ENCODE measurements at places on chromosomes 13 and 19.
A peak's percentile ranks its signal among the peaks of the same experiment; 100 is the strongest.

- DNase-seq = no peak
These were observed 519.9 kb upstream of the SPRY2 start for GRCh38 chr13:80860845-80861244.

DNA sequence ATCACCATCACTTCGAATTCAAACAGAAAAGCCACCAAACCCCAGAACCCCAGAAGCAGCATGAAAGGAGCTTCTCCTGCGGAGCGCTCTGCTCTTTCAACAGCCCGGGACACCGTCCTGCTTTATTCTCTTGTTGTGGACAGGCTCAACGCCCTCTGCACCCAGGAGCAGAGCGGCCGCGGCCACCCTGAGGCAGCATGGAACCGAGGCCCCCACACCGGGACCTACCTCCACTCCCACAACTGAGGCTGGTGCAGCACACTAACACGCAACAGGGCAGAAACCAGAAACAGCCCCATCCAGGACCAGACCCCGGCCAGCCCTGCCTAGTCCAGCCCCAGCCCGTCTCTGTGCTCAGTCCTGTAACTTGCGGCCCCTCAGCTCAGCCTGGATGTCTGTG is 7.2 kb downstream of the AP3D1 start:
- no peak for DNase-seq

GRCh38 chr13:111020546-111020945 is 94.6 kb upstream of the ARHGEF7 start:
- no peak for DNase-seq

DNA sequence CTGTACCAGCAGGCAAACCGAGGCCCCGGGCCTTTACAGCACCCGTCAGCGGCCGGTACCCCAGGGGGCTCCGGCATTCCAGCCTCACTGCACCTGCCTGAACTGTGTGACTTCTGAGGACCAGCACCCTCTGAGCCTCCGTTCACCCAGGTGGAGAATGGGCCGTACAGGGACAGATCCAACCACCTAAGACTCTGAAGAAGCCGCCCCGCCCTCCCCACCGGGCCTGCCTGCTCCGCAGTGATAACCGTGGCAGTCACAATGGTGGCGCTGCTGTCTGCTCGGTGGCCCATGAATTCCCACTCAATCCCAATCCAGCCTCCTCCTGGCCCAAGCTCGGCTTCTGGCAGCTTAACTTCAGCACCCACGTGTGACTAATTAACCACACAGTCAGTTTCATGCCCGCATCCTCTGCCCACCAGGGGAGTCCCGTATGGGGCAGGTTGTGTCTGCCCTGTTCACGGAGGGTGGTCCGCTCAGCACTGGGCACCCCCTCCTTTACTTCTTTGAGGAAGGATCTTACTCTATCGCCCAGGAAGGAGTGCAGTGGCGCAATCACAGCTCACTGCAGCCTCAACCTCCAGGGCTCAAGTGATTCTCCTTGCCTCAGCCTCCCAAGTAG is 3.4 kb downstream of the TCF3 start:
- DNase-seq = peak; percentile 86

- DNase-seq = no peak
These were observed 735 bp upstream of the FLT1 start for GRCh38 chr13:28495538-28496187.

- DNase-seq = no peak
These were observed 65.5 kb downstream of the EPSTI1 start for GRCh38 chr13:42926555-42926954.

- no peak for DNase-seq
These were observed 330.6 kb downstream of the ATP8A2 start for GRCh38 chr13:25702386-25702785.

DNA sequence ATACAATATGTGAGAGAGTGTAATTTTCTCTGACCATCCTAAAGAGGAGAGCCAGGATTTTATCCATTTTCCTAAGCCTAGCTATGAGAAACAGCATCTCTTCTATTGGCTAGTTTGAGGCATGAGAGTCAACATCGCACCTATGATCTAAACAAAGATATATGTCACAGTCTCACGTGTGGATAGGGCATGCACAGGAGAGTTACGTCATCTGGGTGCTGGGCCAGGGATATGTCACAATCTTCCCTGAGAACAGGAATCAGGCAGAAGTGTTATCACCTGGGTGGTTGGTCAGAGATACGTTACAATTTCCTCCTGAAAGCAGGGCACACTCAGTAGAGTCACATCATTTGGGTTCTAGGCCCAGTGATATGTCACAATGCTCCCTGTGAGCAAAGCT is 53.9 kb upstream of the ZNF730 start:
- DNase-seq = no peak

DNA sequence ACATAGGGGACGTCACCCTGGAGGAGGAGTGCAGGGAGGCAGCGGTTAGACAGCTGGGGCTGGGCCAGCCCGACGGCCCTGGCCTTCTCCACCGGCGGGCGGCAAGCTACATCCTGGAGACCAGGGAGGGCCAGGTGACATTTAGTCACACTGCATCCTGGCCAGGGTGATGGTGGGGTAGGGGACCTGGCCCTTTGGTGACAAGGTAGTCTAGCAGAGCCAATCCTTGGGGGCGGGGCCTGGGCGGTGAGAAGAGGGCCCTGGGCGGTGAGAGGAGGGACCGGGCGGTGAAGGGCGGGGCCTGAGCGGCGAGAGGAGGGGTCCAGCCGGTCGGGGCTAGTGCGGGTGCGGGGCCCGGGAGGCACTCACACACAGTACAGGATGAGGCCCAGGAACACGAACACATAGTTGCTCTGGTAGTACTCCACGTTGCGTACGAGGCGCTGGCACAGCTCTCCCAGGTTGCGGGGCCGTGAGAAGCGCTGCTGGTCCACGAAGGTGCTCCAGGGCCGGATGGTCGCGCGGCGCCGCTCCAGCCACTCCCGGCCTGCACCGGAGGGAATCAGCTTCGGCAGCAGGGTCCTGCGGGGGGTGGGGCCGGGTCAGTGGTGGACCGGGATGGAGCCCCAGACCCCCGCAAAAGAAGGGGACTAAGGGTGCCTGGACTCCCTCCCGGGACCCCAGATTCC is 610 bp downstream of the RABAC1 start:
- peak; percentile 44 for DNase-seq

DNA sequence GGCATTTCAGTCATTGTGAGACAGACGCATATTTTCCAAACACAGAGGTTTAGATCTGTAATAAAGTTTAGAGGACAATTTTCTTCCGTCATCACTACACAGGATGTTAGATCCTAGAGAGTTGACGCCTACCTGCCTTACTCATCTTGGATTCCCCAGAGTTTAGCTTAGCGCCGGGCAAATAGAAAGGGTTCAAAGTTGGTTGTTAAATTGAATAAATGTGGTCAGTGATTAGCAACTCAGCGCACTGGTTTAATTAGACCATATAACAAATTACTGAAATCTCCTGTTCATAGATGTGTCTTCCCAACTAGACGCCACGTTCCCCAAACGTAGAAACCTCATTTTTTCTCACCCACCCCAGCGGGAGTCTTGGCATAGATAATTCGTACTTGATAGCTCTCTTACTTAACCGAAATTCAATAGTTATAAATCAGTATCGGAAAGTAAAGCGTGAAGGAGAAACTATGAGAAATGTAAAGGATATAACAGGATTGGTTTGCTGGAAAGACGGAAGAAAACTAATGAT is 726 bp upstream of the UFM1 start:
- no peak for DNase-seq

GRCh38 chr13:97202761-97203160 is 19.4 kb upstream of the MBNL2 start:
- no peak for DNase-seq

- peak; percentile 39 for DNase-seq
These were observed 5.8 kb downstream of the SIGLEC6 start for GRCh38 chr19:51525651-51526050.

- DNase-seq = no peak
These were observed 24.8 kb upstream of the LAIR1 start for GRCh38 chr19:54389553-54389952.

DNA sequence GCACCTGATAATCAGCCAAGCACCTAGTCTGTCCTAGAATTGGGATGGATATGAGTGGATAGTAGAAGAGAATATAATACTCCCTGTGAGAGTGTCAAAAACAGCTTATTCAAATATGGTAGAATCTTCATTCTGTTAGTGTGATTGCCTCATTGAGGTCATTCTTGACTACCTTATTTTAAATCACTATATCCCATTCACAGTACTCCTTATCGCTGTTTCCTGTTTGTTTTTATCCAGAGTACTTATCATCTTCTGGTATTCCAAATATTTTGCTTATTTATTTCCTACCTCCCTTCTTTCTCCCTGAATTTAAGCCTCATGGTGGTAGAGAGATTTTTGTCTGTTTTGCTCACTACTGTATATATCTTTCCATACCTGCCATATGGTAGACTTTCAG is 9.9 kb downstream of the NDFIP2 start:
- DNase-seq = no peak

- no peak for DNase-seq
These were observed 10.3 kb upstream of the SLC7A10 start for GRCh38 chr19:33235996-33236350.

GRCh38 chr13:54029720-54030119 is 1001.1 kb downstream of the OLFM4 start:
- DNase-seq = no peak

DNA sequence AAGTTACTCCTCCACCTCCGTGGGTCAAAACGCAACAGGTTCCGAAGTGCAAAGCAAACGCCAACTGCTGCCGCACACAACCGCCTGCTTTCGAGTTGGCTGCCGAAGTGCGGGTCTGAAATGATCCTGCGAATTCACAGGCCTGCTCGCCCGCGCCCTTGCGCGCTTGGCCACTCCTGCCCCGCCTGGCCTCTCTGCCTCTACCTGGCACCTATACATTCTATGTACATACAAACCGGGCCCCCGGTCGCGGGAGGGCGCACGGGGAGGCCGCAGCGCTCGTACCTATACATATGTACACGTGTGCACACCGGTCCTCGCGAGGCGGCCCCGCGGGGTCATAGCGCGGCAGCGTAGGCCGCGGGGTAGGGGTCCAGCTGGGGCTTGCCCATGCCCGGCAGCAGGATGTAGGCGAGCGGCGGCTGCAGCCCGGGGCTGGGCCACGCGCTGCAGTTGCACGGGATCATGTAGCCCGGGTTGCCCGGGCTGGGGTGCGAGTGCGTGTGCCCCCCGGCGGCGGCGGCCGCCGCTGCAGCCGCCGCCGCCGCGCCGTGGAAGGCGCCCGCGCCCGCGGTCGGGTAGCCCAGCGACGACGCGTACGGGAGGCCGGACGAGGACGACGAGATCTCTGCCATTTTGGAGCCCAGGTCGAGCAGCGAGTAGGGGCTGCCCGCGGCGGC is 1.3 kb downstream of the SOX21 start:
- DNase-seq = peak; percentile 45

DNA sequence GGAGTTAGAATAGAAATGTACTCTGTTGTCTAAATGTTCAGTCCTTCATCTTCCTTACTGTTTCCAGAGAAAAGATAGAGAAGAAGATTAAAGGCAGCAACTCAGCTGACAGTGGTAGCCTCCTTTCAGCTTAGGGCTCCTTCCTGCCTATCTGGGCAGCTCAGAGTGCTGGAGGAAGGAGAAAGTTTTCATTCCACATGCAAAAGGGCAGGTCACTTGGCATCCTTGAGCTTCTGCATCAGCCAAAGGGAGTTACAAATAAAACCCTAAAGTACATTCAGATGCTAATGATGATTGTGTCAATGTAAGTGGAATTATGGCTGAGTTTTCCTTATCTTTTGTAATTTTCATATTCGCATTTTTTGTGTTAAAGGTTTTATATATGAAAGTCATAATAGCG is 58.9 kb downstream of the ESD start:
- DNase-seq = no peak

GRCh38 chr19:2055931-2056836 is 5.1 kb upstream of the MKNK2 start:
- no peak for DNase-seq

DNA sequence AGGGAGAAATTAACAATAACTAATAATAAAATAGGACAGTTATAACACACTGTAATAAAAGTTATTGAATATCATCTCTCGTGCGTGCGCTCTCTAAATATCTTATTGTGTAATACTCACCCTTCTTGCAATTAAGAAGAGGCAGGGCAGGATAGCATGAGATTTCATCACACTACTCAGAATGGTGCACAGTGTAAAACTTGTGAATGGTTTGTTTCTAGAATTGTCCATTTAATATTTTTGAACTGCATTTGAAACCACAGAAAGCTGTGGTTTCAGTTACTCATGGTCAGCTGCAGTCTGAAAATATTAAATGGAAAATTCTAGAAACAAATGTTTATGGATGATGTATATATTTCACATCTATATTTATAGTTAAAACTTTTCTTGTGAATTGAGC is 161.1 kb downstream of the DCT start:
- DNase-seq = no peak

- no peak for DNase-seq
These were observed 332.4 kb upstream of the ZNF507 start for GRCh38 chr19:32012886-32013631.

GRCh38 chr13:69935043-69935442 is 172.6 kb upstream of the ATXN8OS start:
- no peak for DNase-seq

DNA sequence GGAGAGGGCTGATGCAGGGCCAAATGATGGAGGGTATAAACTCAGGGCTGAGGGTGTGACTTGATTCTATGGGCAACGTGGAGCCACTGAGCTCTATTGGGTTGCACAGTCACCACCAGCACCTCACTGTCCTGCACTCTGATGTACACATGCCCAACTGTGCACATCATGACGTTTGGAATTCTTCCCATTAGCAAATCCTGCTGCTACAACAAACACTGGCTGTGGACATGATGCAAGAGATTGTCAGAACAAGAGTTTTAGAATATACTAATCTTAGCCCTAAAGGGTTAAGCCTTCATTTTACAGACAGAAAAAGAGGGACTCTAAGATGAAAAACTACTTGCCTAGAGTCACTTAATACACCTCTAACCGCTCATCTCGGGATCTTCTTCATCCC is 2.4 kb upstream of the TTYH1 start:
- no peak for DNase-seq

GRCh38 chr13:51297556-51297955 is 41.9 kb upstream of the SERPINE3 start:
- DNase-seq = no peak

GRCh38 chr13:99506634-99507033 is 5.4 kb downstream of the TM9SF2 start:
- DNase-seq = no peak

DNA sequence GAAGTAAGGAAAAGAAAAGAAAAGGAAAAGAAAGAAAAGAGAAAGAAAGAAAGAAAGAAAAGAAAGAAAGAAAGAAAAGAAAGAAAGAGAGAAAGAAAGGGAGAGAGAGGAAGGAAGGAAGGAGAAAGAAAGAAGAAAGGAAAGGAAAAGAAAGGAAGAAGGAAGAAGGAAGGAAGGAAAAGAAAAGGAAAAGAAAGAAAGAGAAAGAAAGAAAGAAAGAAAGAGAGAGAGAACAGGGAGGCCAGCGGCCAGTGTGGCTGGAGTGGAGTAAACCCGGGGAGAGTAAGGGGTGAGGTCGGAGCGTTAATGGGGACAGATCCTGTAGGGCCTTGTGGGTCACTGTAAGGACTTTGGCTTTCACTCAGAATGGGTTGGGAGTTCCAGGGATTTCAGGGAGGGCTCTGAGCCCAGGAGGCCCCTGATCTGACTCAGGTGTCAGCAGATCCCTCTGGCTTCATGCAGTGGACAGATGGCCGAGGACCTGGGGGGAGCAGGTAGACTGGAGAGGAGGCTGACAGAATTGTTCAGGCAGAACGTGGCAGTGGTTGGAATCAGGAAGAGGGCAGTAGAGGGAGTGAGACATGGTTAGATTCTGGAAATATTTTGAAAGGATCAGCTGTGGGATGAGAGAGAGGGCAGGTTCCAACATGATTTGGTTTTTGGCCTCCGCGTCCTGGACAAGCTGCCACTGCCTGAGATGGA is 19.8 kb upstream of the FXYD3 start:
- DNase-seq = no peak

Data from hematopoietic multipotent progenitor cell treated with erythropoietin and hydrocortisone succinate and interleukin-3 and kit ligand, for 15 days (in vitro differentiated cells).